ENCODE measurements at places on chromosomes 2 and 18.

- no peak for DNase-seq
These were observed 110.3 kb downstream of the PRPF40A start for GRCh38 chr2:152606941-152607340.

DNA sequence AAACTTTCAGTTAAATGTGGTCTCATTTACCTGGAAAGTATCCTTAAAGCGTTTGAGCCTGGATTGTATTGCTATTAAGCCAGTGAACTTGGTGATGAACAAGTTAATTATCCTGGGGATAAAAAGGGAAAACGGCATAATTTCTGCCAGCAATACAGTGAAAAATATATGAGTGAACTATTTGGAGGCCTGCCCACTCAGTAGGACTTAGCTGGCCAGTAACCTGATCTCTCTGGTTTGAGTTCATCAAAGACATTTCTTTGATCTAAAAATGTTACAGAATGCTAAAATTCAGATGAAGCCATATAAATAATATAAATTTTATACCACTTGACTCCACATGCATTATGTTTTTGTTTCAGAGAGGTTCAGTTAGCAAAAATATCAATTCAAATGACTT lies 241.1 kb upstream of the VWC2L start:
- no peak for DNase-seq

GRCh38 chr18:50656396-50656795 lies 96.5 kb downstream of the MAPK4 start:
- no peak for DNase-seq

DNA sequence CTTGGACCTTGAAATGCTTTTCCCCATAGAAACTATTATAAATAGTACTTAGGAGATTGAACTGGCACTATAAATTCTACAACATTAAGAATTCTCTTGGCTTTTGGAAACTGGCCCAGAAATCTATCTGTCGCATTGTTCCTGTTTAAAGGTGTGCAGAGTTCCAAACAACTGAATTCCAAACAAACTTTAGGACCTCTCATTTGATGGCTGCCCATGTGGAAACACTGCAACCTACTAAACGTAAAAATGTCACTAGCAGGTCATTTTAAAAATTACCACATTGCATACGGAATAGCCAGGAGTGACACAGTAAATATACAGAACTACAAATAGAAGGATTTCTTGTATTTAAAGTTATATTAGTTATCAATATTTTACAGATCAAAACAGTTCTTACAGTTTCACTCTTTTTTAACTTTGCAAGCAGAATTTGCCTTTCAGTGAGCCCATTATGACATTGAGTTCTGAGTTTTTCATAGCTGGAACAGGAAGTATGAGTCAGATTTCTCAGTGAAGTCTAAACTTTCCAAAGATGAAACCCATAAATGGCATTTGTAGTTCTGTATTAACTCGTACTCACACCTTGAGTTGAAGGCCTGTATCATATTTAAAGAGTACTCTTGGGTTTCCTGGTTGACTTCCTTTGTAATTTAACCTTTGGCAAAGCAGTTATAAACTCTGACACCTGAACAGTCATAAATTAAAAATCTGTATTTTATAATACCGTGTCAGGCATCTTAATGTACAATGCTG lies 142.3 kb upstream of the BOD1L2 start:
- DNase-seq: no peak
